ENCODE measurements at places on chromosomes 5 and 9.

DNA sequence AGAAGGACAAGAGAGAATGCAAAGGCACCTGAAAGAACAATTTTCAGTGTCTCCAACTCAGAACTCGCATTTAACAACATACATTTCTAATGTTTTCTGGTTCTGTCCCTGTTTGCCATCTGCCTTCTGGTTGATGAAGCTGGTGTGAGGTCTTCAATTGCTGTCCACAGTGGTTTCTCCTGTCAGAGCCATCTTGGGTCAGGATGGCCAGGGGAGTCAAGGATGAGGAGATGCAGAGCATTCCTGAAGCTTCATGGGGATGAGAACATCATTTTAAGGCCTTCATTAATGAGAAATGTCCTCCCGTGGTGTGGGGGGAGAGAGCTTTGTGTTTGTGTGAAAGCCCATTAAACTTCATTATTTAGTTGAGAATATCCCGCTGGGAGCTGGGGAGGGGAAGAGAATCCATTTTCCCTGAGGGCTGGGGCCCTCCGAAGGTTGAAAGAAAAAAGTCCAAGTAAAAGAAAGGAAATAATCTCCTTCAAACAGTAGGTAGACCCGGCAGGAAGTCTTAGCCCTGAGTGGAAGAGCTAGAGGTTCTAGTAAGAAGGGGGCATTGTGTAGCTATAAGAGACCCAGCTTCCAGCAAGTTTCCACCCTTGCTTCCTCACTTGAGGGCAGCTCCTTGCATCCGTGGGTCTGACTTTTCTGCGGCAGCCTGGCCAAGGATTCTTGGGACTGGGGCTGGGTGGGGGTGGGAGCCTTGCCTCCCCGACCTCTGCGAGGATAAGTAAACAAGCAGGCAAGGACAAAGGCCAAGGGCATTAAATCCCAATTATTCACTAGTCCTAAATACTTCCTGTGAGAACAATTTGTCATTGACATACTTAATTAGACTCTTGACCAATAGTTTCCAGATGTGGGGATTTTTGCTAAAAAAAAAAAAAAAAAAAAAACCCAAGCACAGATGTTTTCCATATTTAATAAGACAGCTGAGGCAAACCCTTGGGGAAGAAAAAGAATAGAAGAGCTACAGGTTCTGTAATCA lies 119.2 kb downstream of the MSX2 start:
- DNase-seq = no peak

GRCh38 chr5:120229036-120229435 lies 235.1 kb upstream of the PRR16 start:
- no peak for DNase-seq

DNA sequence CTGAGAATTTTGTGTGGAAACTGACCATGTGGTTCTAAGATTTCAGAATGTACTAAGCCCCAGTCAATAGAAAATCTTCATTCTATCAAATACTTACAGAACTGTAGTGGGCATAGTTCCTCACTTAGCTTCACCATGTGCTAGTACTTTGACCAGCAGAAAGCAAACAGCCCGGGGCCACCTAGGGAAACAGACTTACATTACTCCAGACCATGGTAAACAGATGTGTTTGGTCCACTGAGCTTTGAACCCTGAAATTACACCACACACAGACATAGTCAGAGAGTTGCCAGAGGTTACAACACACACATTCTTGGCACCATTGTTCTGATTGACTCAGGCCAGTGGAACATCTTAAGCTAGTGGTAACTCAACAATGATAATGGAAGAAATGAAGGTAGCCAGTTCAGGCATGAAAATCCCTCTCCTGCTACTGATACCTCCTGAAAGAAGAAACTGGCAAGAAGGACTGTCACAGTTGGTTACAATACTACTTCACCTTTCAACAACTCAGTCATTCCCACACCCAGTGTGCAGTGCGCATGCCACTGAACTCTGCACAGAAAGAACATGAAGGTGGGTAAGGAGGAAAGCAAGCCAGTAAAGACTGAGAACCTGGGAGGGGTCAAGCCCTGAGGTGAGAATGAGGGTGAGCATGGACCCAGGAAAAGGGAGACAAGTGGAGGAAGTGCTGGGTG lies 18.7 kb upstream of the LECT2 start:
- DNase-seq = no peak

- DNase-seq = peak; percentile 56
Measured at GRCh38 chr9:14993061-14993800, 83.0 kb upstream of the FREM1 start.

DNA sequence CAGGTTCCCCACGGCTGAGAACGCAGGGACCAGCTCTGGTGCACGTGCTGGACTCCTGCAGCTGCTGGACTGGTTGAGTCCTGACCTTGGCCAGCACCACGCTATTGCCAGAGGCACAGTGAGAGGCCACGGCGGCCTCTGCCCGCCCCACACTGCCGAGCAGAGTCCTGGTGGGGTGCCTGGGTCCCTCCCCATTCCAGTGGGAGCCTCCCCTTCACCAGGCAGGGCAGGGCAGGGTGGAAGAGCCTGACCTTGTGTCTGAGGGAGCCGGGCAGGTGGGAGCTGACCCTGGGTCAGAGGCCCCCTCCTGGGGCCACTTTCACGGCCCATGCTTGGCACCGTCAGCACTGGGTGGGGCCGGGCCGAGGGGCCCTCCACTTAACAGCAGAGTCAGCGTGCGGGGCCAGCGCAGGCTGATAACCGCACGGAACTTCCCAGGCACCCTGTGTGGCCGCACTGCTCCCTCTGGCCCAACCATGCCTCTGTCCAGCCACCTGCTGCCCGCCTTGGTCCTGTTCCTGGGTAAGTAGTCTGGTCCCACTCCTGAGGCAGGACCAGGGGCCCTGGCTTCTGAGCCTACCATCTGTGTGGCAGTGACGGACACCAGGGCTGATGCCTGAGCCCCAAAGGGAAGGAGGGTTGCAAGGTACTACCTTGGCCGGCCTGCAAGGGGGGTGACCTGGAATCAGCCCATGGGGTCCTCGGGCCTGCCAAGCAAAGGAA lies at the start of gene MAMDC4:
Gene MAMDC4 (plus strand): TSS at position 406 of the 723 bp plus-strand sequence. CDS start 71 bp downstream, at position 477.
- DNase-seq = no peak

GRCh38 chr9:74138182-74138581 lies 359.0 kb upstream of the RORB start:
- no peak for DNase-seq

DNA sequence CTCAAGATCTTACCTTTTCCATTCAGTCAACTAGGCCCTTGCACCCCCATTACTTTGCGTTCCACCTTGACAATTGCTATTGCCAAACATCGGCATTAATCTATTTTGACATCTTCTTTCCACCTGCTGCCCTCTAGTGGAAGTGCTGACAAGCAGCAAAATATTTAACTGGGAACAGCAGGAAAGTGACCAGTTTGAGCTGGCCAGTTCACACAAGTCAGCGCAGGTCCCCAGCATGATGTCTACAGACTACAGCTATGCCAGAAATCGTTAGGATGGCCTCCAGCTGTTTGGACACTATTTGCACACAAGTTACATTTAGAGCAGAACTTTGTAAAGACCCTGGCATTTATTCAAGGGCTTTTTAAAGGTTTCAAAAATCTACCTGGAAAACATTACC lies 160.1 kb downstream of the GHR start:
- DNase-seq = peak; percentile 4

- DNase-seq = no peak
Measured at GRCh38 chr5:137612576-137612975, 113.5 kb upstream of the SPOCK1 start.

GRCh38 chr9:18012170-18012569 lies 433.3 kb downstream of the SH3GL2 start:
- DNase-seq = no peak

DNA sequence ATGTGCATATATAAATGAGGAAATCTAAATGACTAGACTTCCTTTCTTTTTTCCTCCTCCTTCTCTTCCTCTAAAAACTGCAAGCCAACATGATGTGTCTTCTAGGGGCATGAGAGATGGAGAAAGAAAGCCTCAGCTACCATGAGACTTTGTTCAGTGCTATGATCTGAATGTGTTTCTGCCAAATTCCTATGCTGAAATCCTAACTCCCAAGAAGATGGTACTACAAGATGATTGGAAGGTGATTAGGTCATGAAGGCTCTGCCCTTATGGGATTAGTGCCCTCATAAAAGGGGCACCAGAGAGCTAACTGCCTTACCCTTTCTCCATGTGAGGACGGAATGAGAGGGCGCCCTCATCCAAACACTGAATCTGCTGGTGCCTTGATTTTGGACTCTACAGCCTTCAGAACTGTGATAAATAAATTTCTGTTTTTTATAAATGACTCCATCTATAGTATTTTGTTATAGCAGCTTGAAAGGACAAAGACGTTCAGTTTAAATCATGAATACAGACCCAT lies 72.2 kb upstream of the IL6ST start:
- no peak for DNase-seq

DNA sequence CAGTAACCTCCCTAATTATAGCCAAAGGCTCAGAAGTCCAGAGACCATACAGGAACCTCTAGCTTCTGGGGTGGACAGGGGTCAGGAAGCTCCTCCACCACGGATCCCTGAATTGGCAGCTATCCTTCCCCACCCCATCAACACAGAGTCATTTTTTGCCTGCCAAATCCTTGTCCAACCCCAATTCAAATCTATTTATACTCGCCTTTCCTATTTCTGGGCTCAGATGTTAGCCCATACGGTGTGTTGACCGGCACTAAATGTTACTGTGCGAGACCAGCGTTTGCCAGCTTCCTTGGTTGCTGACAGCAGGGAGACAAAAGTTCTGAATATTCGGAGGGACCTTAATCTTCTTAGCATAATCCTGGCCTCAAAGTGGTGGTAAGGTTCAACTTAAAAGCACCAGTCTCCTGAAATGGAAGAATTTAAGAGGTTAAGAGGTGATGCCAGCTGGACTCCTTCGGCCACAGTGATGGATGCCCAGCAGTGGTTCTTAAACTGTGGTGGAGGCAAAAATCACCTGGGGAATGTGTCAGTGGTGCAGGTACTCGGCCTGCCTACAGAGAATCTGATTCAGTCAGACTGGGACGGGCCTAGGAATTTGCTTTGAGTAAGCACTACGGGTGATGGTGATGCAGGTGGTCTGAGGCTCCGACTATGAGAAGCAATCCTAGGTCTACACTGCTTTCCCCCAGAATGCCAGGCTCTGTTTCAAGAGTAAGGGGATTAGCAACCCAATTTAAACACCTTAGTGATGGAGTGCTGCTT lies 204.8 kb upstream of the MEF2C start:
- DNase-seq = no peak

DNA sequence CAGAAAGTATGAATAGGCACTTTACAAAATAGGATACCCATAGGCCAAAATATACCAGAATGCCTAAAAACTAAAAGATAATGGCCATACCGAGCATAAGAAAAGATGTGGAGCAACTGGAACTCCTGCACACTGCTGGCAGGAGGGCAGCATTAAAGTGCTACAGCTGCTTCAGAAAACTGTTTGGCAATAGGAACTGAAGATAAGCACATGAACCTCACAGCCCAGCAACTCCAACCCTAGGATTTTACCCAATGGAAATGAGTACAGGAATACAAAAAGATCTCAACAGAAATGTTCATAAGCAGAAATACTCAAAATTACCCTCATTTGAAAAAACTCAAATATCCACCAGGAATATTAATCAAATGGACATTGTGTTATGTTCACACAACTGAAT lies 209.3 kb downstream of the SPOCK1 start:
- DNase-seq = no peak

- DNase-seq = no peak
Measured at GRCh38 chr9:95143591-95144561, 173.6 kb downstream of the FANCC start.

- no peak for DNase-seq
Measured at GRCh38 chr5:142432961-142433360, 108.1 kb upstream of the SPRY4 start.

GRCh38 chr5:14178091-14178490 lies 34.9 kb downstream of the TRIO start:
- no peak for DNase-seq

- no peak for DNase-seq
Measured at GRCh38 chr9:81871695-81872094, 56.5 kb upstream of the SPATA31D4 start.

DNA sequence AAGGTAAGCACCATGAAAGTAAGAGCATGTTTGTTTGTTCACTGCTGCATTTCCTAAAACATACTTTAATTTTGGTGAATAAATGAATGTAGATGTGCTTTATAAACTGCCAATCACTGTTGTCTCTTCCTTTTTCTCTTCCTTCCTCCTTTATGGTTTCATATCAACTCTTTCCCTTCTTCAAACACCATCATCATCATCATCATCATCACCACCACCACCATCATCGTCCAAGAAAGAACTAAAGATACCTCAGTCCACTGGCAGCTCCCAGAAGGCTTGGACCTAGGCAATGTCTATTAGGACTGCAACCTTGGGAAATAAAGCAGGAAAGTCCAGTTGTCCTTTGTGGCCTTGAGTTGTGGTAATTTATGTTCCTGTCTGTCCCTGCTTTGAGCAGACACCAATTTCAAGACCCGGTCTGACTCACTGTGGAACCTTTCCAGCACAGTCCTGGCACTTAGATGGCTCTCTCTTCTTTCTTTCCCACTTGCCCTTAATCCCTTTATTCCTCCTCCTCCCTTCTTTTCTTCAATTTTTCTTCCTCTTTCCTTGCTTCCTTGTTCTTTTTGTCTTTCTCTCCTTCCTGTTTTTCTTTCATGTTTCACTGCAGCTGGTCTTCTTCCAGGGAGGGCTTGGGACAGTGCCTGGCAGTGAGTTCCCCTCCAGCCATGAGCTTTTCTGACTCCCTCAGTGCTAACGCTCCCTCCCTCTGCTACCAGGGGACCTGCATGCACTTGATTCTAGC lies 99.3 kb downstream of the ANGPTL2 start:
- no peak for DNase-seq

DNA sequence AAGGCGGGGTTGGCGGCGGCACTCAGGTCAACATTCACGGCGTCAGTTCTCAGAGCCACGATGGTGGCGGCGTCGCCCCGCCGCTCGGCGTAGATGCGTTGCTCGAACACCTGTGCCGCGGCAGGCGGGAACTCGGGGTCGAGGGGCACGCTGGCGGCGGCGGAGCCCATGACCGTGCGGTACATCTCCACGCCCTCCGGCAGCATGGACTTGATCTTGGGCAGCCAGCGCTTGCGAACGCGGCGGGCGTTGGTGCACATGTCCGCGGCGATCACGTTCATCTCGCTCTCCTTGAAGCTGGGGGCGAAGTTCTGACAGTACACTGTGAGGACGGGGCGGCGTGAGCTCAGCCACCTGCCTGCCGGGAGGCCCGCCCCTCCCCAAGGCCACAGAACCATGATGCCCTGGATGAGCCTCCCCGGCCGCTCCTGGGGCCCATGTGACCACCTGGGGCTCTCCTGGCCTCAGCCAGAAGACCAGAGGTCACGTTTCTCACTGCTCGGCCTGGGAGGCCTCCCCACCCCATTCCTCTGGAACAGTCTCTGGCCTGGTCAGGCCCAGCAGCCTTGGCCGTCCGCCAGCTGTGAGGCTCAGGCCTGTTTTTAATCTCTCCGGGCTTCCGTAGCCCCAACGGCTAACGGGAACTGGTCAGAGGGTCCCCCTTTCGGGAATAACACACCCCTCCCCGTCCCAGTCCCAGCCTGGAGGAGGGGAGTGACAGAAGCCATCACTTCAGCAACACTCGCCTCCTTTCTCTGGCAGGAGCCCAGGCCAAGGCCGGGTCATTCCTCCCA lies 50.7 kb upstream of the UBAC1 start:
- DNase-seq = no peak

DNA sequence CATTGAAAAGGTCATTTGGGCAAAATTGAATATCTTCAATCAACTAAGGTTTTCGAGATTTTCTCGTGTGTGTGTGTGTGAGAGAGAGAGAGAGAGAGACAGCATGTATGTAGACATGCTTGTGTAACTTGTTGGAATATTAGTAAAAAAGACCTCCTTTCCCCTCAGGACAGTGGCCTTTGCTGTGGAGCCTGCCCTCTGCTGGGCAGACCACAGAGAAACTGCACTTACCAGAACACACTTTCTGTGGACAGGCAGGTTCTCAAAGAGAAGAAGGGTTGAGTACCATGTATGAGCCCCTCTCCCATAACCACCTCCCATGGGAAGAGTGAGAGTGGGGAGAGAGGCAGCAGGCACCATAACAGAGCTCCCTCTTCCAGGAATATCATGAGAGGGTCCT lies 45.6 kb downstream of the CFAP90 start:
- no peak for DNase-seq

All from stimulated activated CD4-positive, alpha-beta T cell treated with anti-CD3 and anti-CD28 coated beads, Interleukin-4, amount 100 ng/mL, for 48 hours (primary cell).